ENCODE measurements at places on chromosomes 4 and X.
A peak's percentile ranks its signal among the peaks of the same experiment; 100 is the strongest.

DNA sequence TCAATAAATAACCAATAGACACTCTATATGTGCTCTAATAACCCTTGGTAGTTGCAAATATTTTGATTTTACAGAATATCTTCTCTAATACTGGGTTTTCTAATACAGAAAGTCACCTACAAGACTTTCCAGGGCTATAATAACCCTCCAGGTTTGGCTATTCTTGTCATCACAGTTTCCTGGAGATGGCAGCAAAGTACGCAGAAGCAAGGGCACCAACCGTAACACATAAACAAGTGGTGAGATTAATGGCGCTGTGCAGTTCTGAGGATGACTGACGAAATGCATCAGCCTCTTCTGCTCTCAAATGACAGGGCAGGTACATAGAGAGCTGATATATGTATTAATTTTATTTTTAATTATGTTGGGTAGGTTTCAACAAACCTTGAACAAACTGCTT lies 122.4 kb downstream of the C4orf33 start:
- DNase-seq = no peak

GRCh38 chrX:118211891-118212816 lies 95.5 kb upstream of the KLHL13 start:
- no peak for DNase-seq

DNA sequence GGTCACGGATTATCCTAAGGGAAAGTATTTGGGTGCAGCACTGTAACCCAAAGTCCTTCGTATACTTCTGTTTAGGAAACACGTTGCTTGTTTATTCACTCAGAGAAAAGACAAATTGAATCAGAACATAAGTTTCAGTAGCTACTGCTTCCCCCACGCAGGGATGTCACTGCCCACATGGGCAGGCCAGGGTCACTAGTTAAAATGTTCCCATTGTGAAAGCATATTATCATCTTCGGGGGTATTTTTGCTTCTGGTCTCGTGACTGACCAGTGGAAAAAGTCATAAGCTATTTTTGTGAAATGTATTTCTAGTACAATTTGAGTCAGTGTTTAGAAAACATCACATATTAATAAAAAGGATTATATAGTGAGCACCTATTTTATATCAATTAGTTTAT lies 377.8 kb downstream of the PCDH7 start:
- DNase-seq = no peak

GRCh38 chrX:149045645-149046210 lies 459.4 kb downstream of the IDS start:
- no peak for DNase-seq

DNA sequence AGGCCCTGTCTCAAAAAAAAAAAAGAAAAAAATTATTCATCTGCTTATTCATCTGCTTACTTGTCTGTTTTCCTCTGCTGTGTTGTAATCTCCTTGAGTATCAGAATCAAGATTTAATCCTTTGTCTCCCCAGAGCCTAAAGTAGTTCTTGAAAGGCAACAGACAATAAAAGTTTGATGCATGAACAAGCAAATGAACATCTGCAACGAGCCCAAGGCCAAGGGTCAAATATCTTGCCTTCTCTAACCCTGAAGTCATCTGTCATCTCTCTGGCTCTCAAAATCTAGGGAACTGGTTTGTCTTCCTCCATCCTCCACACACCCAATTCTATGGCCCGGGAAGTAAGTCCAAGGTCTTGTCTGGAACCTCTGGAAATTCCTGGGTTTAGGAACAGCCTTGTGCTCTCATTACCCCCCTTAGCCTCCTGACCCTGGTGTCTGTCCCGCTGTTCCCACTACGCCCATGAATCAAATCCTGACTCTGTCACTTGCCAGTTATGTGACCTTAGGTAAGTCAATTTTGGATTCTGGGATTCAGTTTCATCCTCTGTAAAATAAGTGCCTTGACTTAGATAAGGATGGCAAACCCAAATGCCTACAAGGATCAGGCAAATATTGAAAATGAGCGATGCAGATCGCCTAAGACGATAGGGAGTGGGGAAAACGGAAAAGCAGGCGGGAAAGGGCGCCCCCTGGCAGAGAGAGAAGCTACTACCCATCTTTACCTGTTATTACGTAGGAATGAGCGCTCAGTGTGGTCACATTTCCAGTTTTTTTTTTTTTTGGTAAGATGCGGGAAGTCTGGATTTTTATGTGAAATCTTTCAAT lies 102.7 kb upstream of the DHX15 start:
- peak; percentile 50 for DNase-seq

GRCh38 chrX:19721726-19722370 lies 165.6 kb downstream of the SH3KBP1 start:
- no peak for DNase-seq

- no peak for DNase-seq
Measured at GRCh38 chrX:141733371-141733770, 34.8 kb upstream of the SPANXD start.

GRCh38 chr4:128517739-128518510 lies 230.3 kb upstream of the PGRMC2 start:
- DNase-seq = peak; percentile 39

- DNase-seq = no peak
Measured at GRCh38 chrX:73940893-73941470, 363.0 kb upstream of the ZCCHC13 start.

DNA sequence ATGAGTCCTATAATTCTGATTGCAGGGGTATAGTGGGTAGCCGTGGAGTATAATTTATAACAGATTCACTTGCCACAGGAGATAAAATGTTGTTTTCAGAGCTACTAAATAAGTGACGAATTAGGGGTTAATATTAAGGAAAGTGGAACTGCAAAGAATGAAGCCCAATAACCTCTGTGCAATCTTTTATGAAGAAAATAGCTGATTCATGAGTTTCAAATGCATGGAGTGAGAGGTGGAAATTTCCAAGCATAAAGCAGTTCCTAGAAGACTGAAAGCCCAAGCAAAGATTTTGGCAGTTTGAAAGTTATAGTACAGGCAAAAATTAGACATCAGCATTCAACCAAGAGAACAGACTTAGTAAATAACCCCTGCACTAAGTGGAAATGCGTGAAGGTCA lies 1782.4 kb upstream of the PCDH10 start:
- DNase-seq = no peak

DNA sequence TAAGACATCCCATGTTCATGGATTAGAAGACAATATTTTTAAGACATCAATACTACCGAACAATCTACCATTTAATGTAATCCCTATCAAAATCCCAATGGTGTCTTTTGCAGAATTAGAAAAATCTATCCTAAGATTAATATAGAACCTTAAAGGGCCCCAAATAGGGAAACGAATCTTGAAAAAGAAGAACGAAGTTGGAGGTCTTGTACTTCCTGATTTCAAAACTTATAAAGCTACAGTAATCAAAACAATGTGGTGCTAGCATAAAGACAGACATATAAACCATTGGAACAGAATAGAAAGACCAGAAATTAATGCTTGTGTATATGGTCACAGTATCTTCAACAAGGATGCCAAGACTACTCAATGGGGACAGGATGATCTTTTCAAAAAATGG lies 42.0 kb downstream of the CENPE start:
- no peak for DNase-seq

DNA sequence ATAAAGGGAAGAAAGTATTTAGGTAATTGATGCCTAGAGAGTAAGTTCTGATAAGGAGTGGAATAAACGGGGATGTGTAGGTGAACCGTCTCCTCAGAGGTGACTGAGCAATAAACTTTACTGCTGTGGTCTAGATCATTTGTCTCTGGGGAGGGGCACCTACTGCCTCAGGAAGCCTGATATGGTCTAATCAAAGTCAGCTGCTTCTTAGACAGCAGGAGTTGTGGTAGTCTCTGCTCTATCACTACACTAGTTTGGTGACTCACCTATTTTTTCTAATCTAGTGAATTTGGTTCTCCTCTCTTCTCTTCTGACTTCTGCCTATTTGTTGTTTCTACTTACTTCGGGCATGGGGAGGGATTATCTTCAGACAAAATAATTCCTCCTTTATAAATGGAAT lies 95.1 kb upstream of the STIM2 start:
- DNase-seq = no peak

- DNase-seq = no peak
Measured at GRCh38 chrX:106284431-106285025, 116.4 kb downstream of the PWWP3B start.

DNA sequence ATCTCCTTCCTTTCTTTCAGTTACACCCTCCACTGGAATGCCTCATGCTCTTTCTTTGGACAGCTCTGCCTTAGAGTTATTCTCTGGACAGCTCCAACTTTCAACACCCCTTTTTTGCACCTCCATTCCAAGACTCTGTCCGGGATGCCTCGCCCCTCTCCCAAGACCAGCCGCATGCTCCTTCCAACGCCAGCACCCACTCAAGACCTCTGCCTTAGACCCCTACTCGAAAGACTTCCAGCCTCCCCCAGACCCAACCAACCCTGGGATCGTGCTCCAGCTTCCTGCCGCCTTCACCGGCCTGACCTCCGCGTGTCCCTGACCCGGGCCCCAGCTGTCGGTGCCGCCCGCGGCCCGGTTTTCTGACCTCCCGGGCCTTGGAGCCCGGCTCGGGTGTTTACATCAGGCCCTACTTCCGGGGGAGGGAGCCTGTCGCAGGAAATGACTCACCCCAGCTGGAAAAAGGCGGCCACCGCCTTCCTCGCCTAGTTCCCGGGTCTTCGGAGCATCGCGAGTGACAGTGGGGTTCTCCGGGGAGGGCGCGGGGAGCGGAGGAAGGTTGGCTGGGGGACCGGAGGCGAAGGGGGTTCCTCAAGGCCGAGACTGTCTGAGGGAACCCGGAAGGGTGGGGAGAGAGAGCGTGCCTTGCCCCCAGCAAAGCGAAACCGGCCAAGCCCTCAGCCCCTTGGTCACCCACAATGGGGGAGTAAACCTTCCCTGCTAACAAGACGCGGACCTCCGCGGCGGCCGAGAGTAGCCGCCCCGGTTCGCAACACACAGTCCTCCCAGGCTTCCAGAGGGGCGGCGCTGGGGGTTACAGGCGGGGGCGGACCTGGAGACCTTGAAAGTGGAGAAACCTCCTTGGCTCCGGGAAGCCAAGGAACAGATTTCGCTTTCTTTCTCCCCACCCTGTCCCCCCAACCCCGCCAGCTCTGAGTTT lies at the start of gene WDR45:
Gene WDR45 (minus strand): TSS at position 399 of the 940 bp plus-strand sequence. CDS start 1,792 bp downstream, outside the sequence.
- DNase-seq = peak; percentile 72
